Upper lobe of right lung (tissue), 1 donor: ENCODE measurements at places on chromosomes 16 and 17. TPM values are rescaled to one million over a fixed set of nuclear protein-coding genes. Genes with fewer than 3 reads are reported as not detected.

GRCh38 chr16:26212599-26212998 is 520.8 kb downstream of the HS3ST4 start:
- DNase-seq: no peak

GRCh38 chr16:57341441-57342303 is 16.9 kb upstream of the CCL22 start:
- no peak for DNase-seq

- DNase-seq: peak; percentile 54
These were observed 8.3 kb downstream of the XYLT2 start for GRCh38 chr17:50354198-50354597.

GRCh38 chr17:72407336-72407909 is 286.6 kb downstream of the SOX9 start:
- no peak for DNase-seq

KRTAP1-1 gene
- total RNA-seq: not detected

DNA sequence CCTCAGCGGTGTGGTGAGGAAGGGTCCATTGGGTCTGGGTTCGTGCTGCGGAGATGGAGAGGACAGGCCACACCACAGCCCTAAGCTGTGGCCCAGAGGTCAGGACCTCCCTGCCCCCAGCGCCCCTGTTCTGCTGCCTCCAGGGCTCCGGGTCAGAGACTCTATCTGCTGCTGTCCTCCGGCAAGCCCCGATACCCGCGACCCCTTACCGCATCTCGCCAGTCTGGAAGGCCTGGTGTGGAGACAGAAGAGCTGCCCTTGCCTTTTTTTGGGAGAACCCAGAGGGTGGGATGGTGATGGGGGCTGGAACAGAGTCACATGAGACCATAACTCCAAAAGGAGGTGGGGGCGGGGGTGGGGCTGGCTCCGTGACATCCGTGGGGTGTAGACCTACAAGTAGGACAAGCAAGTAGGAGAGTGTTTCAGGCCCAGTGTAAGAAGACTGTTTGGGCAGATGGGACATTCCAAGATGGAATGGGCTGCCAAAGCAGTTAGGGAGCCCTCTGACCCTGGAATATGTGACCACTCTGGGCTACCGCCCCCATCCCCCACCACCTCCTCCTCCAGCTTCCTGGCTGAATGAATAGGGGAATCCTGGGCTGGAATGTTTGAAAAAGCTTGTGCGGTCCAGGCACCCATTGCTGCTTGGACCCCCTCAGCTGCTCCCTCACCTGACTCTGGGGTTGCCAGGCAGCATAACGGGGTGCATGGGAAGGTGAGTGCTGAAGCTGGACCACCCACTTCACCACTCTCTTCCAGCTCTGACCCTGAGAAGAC is 1.4 kb downstream of the XYLT2 start:
- DNase-seq: peak; percentile 61

IRX3 gene
- total RNA-seq: 89.2 TPM

DNA sequence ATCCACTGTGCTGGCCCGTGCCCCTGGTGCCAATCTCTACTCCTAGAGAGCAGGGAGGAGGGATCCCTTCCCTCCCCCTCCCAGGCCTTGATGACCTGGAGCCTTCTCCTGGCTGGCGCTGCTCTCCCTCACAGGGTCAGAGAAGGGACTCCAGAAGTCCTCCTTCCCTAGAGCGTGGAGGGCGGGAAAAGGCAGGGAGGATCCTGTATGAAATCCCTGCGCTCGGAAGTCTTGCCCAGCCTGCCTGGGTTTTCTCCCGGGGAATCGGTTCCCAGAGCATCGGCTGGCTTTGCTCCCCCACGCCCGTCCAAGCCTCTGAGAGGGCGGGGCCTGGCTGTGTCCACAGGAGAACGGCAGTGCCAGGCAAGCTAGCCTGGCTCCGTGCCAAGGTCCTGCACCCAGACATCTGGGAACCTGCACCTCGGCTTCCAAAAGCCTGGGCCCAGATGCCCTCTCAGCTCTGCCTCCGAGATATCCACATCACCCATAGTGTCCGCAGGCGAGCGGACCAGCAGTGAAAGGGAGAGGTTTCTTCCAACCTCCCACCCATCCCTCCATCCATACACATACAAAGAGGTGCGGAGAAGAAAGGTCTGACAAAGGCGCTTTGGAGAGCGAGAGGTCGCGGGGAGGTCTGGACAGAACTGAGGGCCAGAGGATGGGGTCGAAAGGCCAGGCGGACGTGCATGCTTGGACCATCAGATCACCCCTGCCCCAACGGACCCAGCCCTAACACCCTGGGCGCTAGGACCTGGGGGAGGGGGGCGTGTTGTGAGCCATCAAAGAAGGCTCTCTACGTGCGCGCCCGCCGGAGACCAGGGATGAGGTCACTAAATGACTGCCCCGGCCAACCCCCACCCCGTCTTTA is 1.1 kb downstream of the MPP2 start:
- peak; percentile 77 for DNase-seq

PPY gene
- total RNA-seq: not detected

GINS2 gene
- total RNA-seq: 0.46 TPM

TTLL6 gene
- total RNA-seq: 0.20 TPM

- no peak for DNase-seq
These were observed 54.0 kb downstream of the GAS7 start for GRCh38 chr17:10144456-10144855.

DNA sequence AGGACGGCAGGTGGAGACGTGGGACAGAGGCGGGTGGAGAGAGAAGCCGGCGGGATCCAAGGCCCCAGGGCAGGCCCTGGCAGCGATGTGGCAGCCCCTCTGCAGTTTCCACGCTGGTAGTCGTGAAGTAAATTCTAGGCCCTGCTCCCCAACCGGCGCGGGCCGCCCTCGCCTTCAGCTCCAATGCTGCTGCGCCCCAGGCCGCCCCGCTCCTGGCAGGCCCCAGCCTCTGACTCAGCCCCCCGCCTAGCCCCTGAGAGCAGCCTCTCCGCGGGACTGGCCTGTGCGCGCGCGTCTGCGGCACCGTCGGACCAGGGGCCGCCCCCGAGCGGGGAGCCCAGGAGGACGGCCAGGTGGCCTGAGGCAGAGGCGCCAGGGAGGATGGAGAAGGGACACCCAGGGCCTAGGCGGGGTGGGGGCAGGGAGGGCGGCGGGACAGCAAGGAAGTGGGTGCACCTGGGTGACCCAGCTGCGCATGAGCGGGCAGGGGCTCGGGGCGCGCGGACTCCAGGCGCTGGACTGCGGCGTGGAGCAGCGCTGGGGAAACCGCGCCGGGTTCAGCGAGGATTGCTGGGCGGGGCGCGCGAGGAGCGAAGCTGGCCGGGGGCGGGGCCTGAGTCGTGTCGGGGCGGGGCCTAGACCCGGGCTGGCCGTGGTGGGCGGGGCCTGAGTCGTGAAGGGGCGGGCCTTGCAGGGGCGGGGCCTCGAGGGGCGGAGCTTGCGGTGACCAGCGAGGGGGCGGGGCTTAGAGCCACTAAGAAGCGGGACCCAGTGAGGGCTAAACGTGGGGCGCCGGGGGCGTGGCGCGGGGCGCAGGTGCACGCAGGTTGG is 29.6 kb downstream of the ZNF778 start:
- peak; percentile 96 for DNase-seq

DNA sequence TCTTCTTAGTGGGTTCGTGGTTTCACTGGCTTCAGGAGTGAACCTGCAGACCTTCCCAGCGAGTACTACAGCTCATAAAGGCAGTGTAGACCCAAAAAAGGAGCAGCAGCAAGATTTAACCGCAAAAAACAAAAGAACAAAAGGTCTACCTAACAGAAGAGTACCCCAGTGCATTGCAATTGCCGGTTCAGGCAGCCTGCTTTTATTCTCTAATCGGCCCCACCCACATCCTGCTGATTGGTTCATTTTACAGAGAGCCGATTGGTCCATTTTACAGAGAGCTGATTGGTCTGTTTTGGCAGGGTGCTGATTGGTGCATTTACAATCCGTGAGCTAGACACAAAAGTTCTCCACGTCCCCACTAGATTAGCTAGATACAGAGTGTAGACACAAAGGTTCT is 2.0 kb upstream of the ARRB2 start:
- no peak for DNase-seq

COL1A1 gene
- 154 TPM for total RNA-seq

SLC13A5 gene
- not detected for total RNA-seq

DNA sequence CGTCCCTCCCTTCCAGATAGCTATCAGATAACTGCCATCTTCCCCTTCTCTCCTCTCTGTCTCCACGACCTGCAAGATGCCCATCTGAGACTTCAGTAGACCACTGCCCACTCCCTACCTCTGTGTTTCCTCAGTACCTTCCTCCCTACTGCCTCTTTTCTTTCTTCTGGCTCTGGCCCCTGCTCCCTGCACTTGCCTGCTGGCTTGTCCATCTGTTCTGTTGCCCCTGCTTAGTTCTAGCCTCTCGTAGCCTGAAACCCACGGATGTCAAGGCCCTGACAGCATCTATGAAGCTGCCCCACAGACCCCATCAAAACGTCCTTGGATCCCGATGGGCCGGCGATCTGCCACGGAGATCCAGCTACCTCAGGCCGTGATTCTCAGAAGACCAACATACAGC is 53.0 kb downstream of the ELAC2 start:
- no peak for DNase-seq

- peak; percentile 66 for DNase-seq
These were observed at the start of gene B4GALNT2 for GRCh38 chr17:49132699-49133364. Gene B4GALNT2 (plus strand): TSS chr17:49132769. CDS start chr17:49132793, 24 bp downstream.

BAHCC1 gene
- total RNA-seq: 23.3 TPM

DNA sequence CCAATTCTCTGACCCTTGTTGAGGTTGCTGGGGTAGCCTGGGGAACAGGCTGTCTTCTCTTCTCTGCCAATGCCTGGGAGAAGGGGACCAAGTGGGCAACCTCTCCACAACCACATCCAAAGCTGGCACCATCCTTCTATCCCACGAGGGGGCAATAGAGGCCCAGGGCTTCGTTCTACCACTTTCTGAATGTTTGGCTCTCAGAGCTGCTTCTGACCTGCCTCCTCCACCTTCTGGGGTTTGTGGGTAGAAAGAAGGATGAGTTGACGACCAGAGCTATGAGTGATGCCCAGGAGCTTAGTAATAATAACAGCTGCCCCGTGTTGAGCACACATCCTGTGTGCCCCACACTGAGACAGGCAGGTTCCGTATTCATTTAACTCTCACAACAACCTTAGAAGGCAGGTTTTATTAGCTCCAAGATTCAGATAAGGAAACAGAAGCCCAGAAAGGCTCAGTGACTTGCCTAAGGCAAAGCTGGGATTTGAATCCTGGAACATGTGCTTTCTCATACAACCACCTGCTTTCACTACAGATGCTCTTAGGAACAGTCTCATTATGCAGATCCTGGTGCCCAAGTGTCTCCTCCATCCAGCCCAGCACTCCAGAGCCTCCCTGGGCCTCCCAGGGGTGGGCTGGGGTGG is 11.1 kb downstream of the TSPOAP1 start:
- peak; percentile 60 for DNase-seq

DNA sequence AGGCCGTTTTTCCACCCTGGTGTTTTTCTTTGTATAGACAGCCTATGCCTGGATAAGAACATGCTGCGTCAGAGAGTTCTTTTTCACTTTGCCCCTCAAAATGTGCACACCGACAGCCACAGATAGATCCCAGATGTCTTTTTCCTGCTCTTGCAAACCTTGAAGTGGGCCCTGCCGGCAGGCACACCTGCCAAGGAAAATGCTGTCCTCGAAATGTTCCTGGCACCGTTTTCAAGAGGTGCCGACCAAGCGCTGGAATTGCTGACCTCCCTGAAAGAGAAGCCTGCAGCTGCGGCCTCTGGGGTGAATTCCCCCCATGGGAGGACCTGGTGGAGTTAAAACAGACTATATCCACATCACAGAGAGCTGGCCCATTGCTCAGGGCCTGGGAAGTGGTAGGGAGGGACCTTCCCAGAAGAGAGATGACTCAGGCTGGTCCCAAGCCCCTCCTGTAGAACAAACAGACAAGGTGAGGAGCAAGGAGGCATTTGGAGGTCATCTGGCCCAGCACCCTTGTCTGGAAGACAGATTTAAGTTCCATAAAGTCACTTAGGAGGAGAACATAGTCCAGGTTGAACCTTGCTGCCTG is 668.1 kb downstream of the MAF start:
- DNase-seq: no peak

DNA sequence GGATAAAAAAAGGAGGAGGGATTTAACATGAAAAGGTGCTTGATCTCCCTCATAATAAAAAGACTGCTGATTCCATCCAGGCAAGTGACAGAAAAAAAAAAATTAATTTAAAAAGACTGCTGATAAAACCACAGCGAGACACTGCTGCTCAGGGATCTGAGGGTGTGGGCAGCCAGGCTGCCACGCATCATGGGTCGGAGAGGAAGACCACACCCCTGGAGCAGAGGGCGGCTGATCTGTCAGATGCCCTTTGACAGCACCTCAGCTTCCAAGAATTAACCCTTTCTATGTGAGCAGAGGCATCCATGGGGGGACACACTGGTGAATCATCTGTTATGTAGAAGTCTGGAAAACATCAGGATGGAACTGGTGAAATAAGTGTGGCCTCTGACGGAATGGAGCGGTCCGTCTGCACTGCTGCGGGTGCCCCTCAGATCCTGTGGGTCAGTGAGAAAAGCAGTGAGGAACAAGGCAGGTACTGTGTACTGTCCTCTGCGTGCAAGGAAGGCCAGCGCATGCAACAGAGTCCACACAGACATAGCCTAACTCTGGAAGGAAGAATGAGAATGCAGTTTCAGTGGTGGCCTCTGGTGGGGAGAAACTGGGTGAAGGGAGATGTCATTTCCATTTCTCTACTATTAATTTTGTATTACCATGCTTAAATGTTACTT is 19.8 kb downstream of the MAPT start:
- DNase-seq: no peak

OTOP2 gene
- total RNA-seq: not detected

GRCh38 chr16:23394141-23394831 is 58.7 kb downstream of the COG7 start:
- no peak for DNase-seq

GRCh38 chr17:11832401-11833137 is 164.7 kb downstream of the ZNF18 start:
- no peak for DNase-seq

- no peak for DNase-seq
These were observed 116.0 kb downstream of the CYLD start for GRCh38 chr16:50857881-50858280.

- no peak for DNase-seq
These were observed 4.9 kb downstream of the TMED6 start for GRCh38 chr16:69346683-69347082.

PPP1R1B gene
- total RNA-seq: 25.1 TPM

GRCh38 chr16:73426433-73427160 is 378.7 kb upstream of the ZFHX3 start:
- DNase-seq: no peak
